Spinal cord (tissue), 10 donors: ENCODE measurements at places on chromosomes 12 and 14. TPM values are rescaled to one million over a fixed set of nuclear protein-coding genes. Genes with fewer than 3 reads are reported as not detected.

The AQP6 gene
- 2.3 TPM for total RNA-seq

The B4GALNT1 gene
- total RNA-seq = 19.7 TPM

The CELA1 gene
- not detected for total RNA-seq

The IAPP gene
- total RNA-seq = not detected

DNA sequence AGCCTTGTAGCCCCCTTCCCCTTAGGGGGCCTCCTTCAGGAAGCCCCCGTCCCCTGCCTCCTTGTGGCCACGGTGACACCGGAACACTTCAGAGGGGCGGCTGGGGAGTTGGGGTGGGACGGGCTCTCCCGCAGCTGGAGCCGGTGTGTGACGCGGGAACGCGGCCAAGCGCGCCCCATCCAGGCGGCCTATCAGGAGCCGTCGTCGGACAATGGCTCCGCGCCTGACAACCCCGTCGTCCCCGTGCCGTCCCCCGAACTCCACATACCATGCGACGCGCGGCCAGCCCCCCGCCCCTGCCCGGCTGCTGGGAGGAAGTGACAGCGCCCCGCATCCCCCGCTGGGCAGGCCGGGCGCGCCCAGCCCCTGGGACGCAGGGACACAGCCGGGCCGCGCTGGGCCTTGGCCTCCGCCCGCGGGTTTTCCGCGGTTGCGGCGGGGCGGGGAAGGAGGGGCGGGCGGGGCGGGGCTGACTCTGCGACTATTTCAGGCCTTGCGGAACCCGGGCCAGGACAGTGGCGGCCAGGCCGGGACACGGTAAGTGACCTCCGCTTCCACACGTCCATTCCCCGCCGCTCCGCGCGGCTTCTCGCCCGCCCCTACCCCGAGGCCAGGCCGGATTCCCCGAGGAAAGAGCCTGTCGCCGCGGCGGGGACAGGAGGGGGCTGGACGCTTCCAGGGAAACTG lies at the start of gene TNFAIP2:
Gene TNFAIP2 (plus strand): TSS at position 515 of the 687 bp plus-strand sequence. CDS start 2,997 bp downstream, outside the sequence.
- DNase-seq = no peak
- peaks cover 36% of the 10 kb centered on the region for H3K27me3 ChIP-seq
- peaks cover 57% of the 10 kb centered on the region for H3K4me1 ChIP-seq

DNA sequence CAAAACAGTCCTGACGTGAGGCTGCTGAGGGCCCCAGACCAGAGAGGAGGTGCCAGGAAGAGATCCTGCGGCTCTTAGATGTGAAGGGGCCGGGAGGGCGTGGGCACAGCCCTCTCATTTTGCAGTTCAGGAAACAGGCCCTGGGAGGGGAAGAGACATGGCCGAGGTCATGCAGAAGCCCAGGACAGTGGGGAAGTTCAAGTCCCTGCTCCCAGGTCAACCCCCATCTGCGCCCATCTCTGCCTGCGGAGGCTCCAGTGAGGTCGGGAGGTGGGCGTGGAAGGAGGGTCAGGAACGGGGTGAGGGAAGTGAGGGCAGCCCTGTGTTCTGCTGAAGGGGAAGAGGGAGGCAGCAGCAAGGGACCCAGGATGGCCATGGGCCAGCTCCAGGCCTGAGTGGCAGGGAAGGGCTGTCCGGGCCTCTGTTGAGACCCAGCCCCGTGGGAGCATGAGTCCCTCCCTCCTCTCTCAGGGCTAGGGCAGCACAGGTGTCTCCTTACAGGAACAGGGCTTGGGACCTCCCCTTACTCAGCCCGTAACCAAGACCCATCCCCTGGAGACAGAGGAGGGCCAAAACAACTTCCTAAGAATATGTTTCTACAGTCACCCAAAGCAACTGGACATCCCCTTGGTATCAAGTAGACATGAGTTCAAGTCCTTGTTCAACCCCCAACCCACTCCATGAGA lies 90.8 kb downstream of the LGMN start:
- peaks cover 6% of the 10 kb centered on the region for H3K36me3 ChIP-seq
- H3K27ac ChIP-seq = no peak overlapping the region
- no peaks in the 10 kb centered on the region for H3K4me1 ChIP-seq
- H3K27me3 ChIP-seq = no peaks in the 10 kb centered on the region

GRCh38 chr14:85867450-85867849 lies 337.5 kb downstream of the FLRT2 start:
- DNase-seq = no peak
- no peaks in the 10 kb centered on the region for H3K36me3 ChIP-seq
- no peaks in the 10 kb centered on the region for H3K27me3 ChIP-seq
- H3K4me1 ChIP-seq = no peaks in the 10 kb centered on the region
- no peak overlapping the region for H3K27ac ChIP-seq

GRCh38 chr14:88848571-88848970 lies 24.1 kb downstream of the TTC8 start:
- H3K36me3 ChIP-seq = no peaks in the 10 kb centered on the region
- no peak overlapping the region for H3K4me3 ChIP-seq
- H3K4me1 ChIP-seq = no peaks in the 10 kb centered on the region

GRCh38 chr12:44869503-44869902 lies 6.6 kb downstream of the NELL2 start:
- H3K4me1 ChIP-seq = no peaks in the 10 kb centered on the region
- H3K27me3 ChIP-seq = no peaks in the 10 kb centered on the region
- no peaks in the 10 kb centered on the region for H3K36me3 ChIP-seq
